RPMI8226 (cell line): ENCODE measurements at places on chromosomes 11 and 22.

GRCh38 chr11:18563090-18563730 lies 25.3 kb downstream of the UEVLD start:
- no peak for DNase-seq

DNA sequence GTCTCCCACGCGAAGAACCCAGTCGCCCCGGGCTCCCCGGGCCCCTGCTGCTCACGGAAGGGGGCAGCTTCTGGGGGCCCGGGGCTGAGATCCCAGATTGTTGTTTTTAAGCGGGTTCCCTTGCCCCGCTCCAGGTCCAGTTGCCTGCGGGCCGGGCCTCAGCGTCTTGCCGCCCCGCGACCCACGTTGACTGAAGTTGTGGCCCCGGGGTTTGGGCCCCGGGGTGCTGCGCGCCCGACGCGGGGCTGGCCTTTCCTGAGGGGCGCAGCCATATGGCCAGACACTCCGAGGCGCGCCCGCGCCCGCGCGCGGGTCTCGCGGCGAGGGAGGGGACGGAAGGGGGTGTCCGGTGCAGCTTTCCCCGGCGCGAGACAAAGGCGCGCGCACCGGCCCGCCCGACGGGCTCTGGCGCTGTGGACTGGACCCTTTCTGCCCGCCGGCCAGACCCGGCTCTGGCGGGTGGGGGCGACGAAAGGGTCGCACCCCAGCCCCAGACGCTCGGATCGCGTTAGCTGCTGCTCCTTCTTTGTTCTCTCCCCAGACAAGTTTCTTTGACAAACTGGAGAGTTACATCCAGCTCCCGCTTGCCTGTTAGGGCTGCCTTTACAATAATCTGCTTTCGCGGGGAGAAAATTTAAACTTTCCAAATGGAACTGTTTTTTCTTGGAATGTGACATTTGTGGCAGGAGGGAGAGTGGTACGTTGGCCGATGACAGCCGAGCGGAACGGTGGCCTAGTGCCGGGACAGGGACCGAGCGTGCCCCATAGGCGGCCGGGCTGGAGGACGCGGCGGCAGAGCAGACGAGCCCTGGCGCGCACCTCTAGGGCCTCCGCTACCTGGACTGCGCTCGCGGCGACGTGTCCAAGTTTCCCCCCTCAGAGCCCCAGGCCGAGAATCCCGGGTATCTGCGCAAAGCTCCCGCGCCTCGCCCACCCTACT lies 716 bp downstream of the AMOTL1 start:
- DNase-seq, result no peak

DNA sequence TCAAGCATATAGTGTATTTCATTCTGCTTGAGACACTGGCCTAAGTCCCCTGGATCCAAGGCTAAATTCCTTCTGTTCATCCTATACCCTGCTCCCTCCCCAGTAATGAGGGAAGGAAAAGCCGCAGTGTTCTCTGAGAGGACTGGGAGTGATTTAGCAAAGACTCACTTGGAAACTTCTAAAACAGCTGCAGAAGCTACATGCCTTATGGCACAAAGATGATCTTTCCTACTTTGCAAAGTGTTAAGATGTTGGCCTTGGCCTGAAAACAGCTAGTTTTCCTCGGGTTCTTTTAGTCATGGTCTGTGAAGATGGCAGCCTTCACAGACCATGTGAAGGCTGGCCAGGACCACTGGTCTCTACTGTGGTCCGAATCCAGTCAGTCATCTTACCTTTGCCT lies 65.7 kb downstream of the ABTB2 start:
- no peak for DNase-seq

DNA sequence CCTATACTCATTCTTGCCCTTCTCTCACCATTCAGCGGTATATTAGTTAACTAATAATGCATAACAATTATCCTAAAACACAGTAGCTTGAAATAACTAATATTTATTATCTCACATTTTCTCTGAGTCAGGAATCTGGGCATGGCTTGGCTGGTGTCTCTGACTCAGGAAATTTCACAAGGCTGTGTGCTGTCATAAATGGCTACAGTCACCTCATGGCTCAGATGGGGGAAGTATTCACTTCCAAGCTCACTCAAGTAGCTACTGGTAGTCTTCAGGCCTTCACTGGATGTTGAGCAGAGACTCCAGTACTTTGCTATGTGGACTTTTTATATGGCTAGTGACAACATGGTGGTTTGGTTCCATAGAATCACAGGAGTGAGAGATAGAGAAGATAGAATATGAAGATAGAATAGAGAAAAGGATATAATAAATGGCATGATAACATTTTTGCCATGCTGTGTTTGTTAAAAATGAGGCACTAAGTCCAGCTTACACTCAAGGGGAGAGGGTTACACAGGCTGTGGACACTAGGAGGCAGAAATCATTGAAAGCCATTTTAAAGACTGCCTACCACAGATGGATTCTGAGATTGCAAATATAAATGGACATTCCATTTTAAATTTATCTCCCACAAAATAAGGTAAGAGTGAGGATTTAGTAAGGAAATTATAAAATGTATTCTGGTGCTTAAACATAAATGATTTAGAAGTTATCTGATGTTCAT lies 997.8 kb upstream of the CHORDC1 start:
- DNase-seq, result no peak

- DNase-seq, result no peak
These were observed 9.8 kb upstream of the MPEG1 start for GRCh38 chr11:59222464-59223060.
